ENCODE measurements at places on chromosomes 3 and 15.

DNA sequence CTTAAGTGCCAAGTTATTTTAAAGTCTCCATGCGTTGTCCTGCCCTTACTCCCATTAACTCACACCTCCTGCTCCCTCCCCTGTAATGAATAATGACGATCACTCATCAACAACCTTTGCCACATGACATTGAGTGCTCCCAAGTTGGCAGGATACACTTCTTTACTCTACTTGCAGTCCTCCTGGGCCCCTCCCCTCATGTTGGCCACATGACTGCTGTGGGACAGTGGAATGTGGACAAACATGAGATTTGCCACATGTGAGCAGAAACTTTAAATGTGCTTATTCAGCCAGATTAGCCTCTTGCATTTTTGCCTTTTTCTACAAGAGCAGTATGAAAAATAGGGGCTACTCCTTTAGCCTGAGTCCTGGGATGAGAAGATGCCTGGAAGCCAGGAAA, 167.9 kb downstream of the DCLK3 start:
- DNase-seq, result no peak

- DNase-seq, result no peak
Measured at GRCh38 chr3:60886518-60886917, 364.7 kb downstream of the FHIT start.

DNA sequence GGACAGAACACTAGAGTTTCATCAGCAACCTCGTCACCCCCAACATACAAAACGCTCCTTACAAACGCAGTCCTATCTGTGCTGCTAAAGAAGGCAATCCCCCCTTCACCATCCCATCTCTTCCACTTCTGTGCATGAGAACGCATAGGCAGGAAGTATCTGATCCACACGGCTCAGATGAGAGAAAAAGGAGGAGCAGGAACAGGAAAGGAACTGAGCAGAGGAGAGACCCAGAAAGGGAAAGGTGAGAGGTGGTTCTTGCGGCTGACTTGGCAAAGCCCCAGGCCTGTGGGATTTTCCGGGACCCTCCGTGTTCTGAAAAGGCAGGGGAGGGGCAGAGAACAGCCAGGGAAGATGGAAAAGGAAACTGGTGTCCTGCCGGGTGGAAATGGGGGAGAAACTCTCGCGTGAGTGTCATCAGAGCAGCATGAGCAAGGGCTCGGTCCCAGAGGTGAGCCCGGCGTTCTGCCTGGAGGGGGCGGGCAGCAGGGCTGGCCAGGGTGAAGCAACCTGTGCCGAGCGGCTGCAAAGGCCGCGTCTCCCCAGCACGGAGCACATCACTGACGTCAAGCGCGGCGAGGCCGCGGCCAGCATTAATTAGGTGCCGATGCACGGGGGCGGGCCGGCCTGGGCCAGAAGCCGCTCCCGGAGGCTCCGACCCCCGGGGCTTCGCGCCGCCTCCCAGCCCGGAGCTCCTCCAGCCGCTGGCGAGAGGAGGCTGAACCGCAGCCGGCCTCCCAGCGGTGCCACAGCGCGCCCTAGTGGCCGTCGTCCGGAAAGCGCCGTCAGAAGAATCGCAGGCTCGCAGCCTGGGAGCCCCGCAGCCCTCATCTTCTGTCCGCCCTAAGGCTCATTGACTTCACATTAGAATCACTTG, 35.8 kb downstream of the CPN2 start:
- no peak for DNase-seq

DNA sequence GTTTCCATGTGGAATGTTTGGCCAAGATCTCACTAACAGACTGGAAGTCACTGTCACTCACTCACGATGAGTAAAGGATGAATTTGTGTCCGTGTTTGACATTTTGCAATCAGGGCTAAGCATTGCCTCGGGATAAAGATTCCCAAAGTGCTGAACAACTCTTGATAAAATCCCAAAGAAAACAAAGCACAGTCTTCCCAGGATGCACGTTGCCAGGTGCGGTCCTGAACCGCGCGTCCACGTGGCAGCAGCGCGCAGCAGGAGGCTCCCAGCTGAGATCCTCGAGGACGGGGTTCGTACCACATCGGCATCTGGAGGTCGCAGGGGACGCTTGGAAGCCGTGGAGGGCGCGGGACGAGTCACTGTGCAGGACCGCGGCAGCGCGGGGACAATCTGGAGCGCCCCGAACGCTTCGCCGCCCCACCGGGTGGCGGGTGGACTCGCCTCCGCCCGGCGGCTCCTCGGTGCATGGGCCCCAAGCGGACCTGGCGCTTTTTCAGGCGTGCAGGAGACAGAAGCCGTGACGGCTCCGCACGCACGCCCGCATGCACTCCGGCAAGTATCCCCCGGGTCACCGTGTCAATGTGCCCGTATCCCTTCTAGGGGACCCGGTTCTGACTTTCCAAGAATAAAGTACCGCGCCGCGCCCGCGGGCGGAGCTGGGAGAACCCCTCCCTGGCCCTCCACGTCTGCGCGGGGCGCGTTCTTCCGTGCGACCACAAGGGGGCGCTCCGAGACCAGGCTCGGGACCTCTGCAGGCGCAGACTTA, 17.7 kb downstream of the CPN2 start:
- no peak for DNase-seq

DNA sequence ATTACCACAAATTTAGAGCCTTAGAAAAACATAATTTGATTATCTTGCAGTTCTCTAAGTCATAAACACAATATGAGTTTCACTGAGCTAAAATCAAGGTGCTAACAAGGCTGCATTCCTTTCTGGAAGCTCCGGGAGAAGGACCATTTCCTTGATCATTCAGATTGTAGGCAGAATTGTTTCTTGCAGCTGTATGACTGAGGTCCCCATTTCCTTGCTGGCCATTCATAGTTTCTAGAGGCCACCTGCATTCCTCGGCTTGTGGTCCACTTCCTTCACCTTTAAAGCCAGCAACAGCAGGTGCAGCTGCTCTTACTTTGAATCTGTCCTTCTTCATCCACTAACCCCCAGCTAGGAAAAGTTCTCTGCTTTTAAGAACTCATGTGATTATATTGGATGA, 58.7 kb downstream of the IFT80 start:
- DNase-seq, result no peak

DNA sequence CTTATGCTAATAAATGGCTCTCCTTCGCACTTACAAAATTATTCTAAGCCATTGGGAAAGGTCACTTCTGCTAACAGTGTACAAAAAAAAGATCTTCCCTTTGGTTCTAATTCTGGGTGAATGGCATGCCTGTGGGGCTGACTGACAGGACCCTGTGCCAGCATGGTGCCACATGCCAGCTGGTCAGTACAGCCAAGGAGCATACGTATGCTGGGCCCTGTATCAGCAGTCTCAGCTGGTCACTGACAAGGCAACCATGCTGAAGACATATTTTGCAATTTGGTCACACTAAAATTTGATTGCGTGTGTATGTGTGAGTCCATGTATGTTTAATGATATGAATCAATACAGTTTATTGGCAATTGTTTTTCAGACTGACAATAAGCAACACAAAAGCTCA, 246.1 kb downstream of the TBL1XR1 start:
- no peak for DNase-seq

All from Panc1 (cell line).